ENCODE measurements at places on chromosomes 5 and 9.

DNA sequence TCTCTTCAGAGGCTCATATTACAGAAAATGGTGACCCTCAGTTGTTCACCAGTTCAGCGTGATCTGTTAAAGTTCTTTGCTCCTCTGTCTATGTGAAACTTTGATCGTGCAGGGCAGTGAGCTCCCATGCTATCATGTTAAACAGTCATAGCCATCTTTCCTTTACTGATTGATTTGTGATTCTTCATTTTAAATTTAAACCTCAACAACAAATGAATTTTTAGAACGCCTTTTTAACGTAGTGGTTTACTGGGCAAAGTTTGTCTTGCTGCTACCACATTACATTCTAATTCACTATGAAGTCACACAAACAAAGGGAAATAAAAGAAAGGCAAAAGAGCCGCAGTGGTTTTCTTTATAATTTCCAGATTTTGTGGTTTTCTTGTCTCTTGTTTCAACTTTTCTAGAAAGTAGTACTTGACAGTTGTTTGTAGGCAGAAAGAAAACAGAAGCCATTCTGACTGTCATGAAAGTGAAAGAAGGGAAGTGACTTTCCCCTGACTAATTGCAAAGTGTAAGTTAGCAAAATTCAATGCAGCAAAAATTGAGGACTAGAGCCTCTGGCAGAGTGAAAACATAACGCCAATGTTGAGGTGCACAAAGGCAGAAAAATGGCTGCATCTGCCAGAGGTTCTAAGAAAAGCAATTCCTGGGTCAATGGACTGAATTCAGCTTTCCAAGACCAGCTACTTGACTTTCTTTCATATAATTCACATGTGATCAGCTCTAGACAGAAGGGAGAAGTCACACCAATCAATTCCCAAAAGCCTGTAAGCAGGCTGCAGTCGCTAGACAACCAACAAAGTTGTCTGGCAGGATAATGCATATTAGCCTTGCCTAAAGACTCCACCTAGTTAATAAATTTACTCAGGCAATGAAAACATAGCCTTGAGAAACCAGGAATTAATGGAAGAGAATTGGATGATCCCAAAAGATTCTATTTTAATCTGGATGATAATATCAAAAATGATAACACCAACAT, 7.1 kb upstream of the IFNA6 start:
- no peak for DNase-seq

DNA sequence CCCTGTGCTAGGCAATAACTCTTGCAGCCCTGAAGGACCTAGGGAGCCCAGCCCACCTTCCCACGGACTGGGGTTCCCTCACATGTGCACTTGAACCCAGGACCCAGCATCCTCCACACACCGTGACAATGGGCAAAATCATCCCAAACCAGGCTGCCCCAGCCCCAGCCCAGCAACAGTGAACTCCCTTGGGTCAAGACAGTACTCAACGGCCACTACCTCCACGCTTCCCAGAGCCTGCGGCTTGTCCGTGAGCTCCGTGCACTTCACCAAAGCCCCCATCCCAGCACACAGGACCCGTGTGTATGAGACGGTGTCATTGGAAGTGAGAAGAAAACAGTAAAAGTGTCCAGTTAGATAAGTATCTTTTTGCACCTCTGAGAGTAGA, 55.8 kb downstream of the IPPK start:
- no peak for DNase-seq

DNA sequence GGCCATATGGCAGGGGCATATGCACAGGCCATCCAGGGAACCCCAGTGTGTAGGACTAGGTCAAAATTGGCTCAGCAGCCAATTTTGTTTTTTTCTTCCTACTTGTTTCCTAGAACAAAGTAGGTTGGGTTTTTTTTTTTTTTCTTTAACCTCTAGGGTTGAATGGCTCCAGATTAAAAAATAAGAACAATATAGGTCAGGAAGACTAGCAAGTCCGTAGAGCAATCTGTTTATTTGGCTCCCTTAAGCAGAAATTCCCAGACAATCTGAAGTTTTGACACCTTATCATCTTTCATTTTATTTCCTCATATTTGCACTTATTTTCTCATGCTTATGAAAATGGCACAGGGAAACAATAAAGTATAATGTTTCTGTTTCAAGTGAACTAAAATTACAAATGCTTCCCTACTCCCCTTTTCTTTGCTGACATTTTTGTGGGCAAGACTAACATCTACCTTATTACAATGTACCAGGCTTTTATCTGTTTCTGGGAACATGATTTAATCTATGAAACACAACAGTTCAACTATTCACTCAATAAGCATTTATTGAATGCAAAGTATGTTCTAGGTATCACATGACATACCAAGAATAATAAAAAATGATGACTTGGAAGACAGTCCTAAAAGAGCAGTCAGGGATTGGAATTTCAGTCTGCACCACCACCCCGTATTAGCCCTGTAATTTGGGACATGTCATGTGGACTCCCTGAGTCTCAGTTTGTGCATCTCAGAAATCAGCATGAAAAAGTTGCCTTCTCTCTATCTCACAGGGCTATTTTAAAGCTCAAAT, 30.5 kb downstream of the TLR4 start:
- DNase-seq = no peak

GRCh38 chr9:2420543-2420942, 201.0 kb upstream of the VLDLR start:
- DNase-seq = no peak

DNA sequence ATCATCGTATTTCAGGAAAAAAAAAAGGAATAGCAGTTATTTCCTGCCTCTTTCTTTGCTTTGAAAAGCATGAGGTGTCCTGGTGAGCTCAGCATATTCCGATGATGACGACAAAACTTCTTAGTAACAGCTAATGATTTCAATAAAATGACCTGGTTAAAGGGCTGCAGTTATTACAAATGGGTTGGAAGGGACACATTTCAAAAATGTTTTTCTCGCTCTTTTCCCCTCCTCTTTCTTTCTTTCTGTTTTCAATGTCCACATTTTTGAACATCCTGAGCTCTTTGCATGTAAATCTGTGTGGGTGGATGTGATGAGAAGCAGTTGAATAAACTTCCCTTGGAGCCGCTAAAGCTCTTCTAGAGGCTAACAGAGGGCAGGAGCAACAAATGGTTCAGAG, 186.8 kb upstream of the SLC27A6 start:
- no peak for DNase-seq

- DNase-seq = no peak
Observed at GRCh38 chr9:30775236-30775635, 1609.2 kb upstream of the ACO1 start.

DNA sequence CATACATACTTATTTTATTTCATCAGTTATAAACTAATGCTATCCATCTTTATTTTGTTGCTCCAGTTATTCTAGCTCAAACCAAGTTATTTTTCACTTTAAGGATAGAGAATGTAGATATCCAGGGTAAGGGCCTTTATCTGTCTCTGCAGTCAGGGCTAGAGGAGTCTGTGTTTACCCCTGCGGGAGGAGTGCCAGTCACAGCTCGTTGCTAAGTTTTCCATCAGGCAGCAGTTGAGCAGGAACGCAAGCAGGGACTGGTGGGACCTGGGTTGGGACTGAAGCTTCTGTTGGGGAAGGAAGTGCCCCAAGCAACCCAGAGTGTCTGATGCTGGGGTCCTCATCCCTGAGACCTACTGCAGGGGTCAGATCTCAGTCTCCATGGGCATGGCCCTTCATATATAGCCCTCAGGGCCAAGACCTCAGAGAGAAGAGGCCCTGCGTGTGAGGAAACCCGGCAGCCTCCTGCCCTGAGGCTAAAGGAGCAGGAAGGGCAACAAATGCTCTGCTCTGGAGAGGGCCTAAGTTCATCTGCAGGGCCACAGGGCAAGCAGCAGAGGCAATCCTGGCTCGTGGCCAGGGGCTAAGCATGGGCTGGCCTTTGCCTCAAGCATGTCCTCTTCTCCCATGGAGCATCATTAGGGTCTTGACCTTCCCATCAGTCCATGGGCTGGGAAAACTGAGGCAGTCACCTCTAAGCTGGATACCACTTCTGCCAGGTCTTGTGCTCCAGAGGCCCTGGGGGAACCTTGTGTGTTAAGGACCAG, 6.6 kb downstream of the SLC22A4 start:
- DNase-seq = no peak

DNA sequence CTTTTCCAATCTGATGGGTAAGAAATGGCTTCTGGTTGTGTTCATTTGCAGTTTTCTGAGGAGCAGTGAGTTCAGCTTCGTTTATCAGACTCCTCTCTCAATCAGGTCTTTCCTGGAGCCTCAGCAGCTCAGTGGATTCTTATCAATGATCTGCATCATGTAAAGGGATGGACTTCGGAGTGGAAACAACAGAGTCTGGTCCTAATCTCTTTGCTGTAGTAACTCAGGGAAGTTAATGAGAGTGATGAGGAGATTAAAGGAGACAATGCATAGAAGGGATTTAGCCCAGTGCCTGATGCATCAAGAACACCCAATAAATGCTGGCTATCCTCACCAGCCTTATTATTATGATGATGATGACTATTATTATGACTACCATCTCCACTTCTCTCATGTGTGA, 47.2 kb downstream of the SMIM23 start:
- no peak for DNase-seq

- no peak for DNase-seq
Observed at GRCh38 chr5:58932057-58932612, 349.3 kb downstream of the RAB3C start.

DNA sequence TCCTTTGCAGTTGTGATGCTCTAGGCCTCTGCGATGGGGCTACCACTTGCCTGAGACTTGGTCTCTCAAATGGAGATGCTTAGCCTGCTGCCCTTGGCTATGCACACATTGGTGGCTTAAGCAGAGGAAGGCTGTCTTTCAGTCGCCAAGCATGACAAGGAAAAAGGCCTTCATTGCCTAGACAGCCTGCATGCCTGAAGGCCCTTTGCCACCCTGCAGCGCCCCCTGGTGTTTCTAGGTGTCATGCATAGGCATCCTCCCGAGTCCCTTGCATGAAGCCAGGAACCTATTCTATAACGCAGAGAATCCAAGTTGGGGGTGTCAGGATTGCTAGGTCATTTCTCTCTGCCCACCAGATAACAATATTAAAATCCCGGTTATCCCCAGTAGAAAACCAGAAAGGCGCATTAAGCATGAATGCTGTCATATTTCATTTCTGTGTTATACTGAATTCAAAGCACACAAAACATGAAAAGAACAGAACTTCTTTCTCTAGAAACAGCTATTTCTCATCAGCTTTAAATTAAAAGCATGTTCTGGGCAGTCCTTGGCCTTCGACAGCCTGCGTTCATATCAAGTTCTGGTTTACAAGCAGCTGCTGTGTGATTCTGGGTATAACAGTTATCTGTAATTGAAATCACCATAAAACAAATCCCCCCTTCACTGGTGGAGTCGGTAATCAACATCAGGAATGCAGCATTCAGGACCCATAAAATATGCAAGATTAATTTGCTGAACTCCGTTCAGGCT, 59.7 kb upstream of the TRPC7 start:
- no peak for DNase-seq

DNA sequence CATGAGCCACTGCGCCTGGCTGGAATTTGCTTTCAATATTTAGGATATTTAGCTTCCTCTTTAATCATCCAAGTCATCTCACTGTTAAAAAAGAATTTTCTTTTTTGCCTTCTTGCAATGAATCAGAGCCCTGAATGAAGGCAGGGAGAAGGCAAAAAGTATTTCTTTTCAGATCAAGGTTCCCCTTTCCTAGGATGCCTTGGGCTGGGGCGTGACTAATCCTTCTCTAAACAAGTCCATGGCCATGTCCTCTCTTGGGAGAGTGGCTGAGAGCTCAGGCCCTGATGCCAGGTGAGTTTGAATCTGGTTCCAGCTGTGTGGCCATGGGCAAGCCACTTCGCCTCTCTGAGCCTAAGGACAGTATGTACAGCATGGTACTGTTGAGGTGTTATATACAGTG, 84.8 kb upstream of the NEURL1B start:
- no peak for DNase-seq

DNA sequence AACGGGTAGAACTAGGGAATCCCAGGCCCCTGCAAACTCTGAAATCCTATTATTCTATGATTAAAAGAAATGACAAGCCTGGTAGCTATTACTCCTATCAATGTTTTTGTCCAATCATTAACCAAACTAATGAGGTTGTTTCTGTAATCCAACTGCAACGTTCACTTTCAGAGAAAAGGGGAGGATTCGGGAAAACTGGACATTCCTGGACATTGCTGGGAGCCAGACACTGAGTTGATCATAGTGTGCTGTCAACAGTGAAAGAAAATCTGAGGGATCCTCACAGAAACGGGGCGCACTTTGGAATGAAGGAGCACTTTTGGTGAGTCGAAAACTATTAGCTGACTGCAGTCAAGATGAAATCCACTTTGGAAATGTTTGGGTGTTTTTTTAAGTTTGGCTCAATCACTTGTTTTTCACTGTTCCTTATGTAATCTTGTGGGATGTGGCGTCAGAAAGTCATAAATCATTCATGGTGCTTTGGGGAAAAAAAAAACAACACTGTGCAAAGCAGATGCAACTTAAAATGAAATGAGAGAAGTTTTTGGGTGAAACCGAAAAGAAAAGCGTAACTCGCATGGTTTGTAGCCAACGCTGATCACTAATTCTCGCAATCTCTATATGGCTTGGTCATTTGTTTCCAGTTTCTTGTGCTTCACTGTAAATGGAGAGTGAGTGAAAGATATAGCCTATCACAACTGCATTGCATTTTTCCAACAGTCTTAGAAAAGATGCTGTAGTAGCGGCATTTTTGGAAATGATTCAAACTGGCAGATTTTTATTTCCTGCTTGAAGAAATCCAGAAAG, 51.2 kb upstream of the ADRA1B start:
- no peak for DNase-seq

GRCh38 chr5:116371431-116371830, 203.2 kb downstream of the SEMA6A start:
- no peak for DNase-seq

- no peak for DNase-seq
Observed at GRCh38 chr9:106529616-106530015, 333.4 kb upstream of the ZNF462 start.

- DNase-seq = no peak
Observed at GRCh38 chr9:134328841-134329575, 2.8 kb downstream of the RXRA start.

DNA sequence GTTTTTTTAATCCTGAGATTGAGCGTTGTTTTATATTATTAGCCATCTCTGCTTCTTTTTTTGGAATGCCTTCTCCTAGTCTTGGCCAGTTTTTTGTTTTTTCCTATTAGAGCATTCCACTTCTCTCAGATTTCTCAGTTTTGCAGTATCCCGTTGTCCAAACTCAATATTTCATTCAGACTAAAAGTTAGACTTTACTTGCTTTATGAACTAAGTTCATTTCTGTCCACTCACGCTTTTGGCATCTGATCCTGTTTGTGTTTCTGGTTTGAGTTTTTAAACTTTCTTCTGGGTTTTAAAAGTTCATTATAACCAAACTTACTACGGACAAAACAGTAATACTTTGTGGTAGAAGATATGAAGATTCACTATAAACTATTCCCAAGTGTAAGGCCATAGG, 288.3 kb upstream of the MPDZ start:
- DNase-seq = no peak

Measured in stimulated activated CD8-positive, alpha-beta memory T cell treated with anti-CD3 and anti-CD28 coated beads, Interleukin-15, amount 100 ng/mL, for 4 hours (primary cell).